CD14-positive monocyte (primary cell): ENCODE measurements at places on chromosomes 5 and 9.

GRCh38 chr5:135825373-135826220, 8.9 kb upstream of the SLC25A48 start:
- no peak for DNase-seq

DNA sequence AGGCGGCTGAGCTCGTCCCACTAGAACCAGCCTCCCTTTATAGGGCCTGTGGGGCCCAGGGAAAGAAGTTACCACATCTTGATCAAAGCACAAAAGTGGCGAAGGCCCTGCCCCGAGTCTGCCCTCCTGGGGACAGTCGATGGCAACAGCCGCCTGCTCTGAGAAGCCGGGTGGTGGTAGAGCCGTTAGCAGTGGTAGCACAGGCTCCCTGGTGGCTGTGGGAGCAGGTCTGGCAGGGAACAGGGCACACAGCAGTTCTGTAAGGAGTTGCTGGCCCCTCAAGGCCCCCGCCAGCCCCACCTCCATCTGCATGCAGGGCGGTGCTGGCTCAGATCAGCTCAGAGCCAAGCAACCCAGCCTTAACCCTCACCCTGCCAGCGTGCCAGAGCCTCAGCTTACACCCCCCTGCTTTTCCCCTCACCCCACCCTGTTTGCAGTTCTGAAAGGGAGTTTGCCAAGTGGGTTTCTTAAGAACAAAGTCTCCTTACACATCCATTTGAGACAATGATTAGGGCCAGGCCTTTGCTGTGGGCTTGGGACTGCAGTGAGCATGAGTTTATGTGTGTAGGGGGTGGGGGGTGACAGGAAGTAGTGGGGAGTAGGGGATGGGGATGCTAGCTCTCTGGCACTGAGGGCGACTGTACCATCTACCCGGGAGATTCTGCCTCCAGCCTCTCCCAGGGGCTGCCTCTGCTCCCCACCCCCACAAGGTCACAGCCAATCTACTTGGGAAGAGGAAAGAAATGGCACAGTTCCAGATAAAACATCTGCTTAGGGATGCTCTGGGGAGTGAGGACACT, 11.8 kb downstream of the ACSL6 start:
- no peak for DNase-seq

- DNase-seq: no peak
These were observed 210.7 kb upstream of the CDH10 start for GRCh38 chr5:24855485-24855884.

- no peak for DNase-seq
These were observed 105.3 kb upstream of the BOD1 start for GRCh38 chr5:173721601-173722232.

- DNase-seq: no peak
These were observed 158.2 kb downstream of the DENND1A start for GRCh38 chr9:123771690-123772089.

- no peak for DNase-seq
These were observed 46.1 kb downstream of the MVB12B start for GRCh38 chr9:126372716-126373115.

DNA sequence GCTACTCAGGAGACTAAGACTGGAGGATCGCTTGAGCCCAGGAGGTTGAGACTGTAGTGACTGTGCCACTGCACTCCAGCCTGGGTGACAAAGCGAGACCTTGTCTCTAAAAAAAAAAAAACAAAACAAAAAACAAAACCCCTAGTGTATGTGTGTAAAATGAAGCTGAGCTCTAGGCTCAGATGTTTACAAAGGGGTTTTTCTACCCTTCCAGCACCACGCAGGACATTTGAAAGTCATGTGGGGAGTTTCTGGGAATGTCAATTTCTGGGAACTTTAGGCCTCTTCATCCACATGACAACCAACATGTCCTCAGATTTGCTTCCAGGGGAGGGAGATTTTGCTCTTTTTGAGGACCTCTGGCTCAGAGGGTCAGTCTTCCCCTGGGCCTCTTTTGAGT, 42.4 kb upstream of the AIF1L start:
- DNase-seq: no peak

DNA sequence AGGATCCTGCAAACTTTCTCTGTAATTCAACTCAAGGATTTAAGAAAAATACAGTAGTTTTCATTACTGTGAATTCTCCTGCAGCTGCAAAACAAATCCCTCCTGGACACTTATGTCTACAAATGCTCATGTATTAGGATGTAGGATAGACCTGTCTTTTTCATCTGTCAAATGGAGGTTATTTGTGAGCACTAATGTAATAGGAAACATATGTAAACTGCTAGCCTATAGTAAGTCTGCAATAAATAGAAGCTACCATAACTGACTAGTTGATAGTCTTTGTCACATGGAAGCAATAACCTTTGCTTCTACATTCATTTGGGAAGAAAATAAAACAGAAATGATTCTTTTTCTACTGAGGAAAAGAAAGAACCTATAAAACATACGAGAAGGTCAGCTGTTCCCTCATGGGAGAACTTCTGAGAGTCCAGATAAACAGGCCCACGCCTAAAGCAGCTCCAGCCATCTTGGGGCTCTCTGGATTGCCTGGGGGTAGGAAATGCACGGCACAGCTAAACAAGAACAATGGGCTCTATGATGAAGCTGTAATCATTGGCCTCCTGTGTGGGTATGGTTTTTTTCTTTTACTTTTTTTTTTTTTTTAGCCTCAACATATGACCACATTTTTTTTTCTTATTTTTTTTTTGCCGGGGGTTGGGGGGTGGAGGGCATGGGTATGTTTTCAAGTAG, 6.2 kb downstream of the KCNV2 start:
- no peak for DNase-seq
